Neural progenitor cell (in vitro differentiated cells): ENCODE measurements at places on chromosomes 5 and 9. TPM values are rescaled to one million over a fixed set of nuclear protein-coding genes. Genes with fewer than 3 reads are reported as not detected.

HMCN2 gene
- total RNA-seq, result 0.15 and 0.40 TPM in 2 replicates

MRRF gene
- total RNA-seq, result 22.1 and 44.4 TPM in 2 replicates

GNE gene
- total RNA-seq, result 25.2 and 26.8 TPM in 2 replicates

GTF3C5 gene
- total RNA-seq, result 77.9 and 119 TPM in 2 replicates

ANXA2R gene
- 0.17 and 0.74 TPM in 2 replicates for total RNA-seq

GARNL3 gene
- 22.6 and 32.0 TPM in 2 replicates for total RNA-seq

TCF7 gene
- total RNA-seq, result 0.73 and 1.8 TPM in 2 replicates

WDR31 gene
- total RNA-seq, result 2.5 and 3.2 TPM in 2 replicates
